ENCODE measurements at places on chromosomes 4 and X.

DNA sequence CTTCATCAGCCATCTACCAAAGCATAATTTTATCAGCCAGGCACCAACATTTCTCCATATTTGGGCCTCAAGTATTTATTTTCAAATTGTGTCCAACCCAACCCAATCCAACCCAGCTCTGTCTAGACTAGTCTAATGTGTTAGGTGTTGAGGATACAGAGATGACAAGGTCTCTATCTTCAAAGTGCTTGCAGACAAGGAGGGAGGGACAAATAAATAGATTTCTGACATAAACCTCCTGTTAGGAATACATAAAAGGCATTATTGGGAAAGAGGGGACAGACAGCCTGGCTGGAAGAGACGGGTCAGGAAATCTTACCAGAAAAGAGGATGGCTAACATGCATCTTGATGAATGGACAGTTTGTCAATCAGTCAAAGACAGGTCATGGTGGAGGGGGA is 115.4 kb upstream of the RPS6KA3 start:
- DNase-seq, result no peak

DNA sequence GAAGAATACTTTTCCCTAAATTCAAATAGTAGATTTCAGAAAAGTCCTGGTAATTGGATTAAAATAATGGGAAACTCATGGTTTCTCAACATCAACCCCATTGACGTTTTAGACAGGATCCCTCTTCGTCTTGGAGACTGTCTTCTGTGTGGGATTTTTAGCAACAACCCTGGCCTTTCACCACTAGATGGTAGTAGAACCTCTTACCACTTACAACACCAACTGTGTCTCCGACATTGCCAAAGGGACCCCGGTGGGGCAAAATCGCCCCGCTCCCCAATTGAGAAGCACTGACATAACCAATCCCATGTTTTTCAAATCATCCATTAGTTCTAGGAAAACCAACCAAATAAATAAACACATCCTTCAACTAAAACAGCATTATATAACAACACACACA is 16.9 kb upstream of the ANOS1 start:
- no peak for DNase-seq

- DNase-seq, result no peak
These were observed 66.0 kb downstream of the RPS3A start for GRCh38 chr4:151165205-151166000.

DNA sequence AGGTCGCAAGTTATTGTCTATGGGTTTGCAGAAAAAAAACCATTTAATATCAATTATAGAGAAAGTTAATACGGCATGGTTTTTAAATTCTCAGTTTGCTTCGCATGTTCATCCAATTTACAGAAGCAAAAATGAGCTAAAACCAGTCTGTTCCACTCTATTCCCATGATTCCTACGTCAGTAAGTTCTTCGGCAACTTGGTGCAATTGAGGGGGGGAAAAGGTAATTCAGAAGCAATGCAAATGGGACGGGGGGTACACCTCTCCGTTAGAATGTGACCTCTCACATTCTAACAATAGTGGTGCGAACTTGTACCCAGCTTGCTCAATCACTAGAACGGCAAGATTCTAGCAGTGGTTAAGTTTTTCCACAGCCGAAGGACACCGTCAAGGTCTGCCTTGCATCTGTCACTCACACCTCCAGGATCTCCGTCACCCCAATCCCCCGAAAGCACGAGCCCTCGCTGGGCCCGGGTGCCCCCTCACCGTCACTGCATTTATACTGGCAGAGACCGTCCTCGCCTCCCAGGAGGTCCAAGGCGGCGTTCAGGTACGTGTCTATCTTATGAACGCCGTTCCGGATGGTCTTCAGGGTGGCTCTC is 653 bp downstream of the PLA2G12A start:
- DNase-seq, result no peak

DNA sequence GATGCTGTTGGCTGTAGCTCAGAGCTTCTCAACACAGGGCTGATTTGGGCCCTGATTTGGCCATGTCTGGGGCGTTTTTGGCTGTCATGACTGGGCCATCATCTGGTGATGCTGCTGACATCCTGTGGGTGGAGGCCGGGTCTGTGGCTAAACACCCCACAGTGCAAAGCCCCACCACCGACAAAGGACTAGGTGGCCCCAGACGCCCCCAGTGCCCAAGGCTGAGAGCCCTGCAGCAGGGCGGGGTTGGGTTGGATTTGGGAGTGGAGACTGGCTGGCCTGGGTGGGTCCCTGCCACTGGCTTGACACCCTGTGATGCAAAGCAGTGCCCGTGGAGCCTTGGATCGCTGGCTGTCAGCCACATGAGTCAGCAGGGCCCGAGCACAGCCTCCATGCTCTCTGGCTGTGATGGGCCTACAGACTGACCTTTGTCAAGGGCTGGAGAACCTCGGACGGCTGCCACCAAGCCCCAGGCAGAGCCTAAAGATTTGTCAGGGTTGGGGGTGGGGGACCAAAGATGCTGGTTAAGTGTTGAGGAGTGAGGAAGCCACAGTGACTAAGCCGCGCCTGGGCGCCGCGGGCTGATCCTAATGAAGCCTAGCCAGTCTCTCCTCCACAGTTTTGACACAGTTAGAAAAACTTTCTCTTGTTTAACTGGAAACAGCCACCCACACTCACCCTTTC is 28.3 kb downstream of the CYTL1 start:
- DNase-seq, result no peak

DNA sequence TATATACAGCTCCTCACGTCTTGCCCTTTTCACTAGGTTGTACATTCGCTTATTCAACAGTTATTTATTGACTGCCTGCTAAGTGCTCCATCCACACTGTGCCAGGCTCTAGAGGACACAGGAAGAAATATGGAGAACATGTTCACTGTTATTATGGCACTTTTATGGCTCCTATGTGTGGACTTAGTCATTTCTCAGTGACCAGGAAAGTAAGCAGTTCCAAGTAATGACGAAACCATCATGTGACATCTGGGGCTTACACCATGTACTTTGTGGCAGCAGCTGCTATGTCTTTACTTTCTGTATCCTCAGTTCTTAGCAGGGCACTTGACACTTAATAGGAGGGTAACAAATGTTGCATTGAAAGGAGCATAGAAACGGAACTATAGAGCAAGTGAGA is 278.0 kb downstream of the ANK2 start:
- DNase-seq, result no peak

GRCh38 chrX:151393514-151393913 is 3.5 kb upstream of the VMA21 start:
- no peak for DNase-seq

- no peak for DNase-seq
These were observed 407.3 kb downstream of the MAPK10 start for GRCh38 chr4:85952528-85952927.

DNA sequence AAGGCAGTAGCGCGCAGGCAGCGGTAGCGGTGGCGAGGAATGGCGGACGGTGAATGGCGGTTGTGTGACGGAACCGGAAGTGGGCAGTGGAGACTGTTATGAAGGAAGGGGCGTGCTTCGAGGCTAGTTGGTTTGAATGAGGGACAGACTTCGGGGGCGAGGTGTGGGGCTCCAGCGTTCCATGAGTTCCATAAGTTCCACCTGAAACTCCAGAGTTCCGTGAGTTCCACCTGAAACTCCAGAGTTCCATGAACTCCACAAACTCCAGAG is 70.2 kb downstream of the FAM47C start:
- no peak for DNase-seq

DNA sequence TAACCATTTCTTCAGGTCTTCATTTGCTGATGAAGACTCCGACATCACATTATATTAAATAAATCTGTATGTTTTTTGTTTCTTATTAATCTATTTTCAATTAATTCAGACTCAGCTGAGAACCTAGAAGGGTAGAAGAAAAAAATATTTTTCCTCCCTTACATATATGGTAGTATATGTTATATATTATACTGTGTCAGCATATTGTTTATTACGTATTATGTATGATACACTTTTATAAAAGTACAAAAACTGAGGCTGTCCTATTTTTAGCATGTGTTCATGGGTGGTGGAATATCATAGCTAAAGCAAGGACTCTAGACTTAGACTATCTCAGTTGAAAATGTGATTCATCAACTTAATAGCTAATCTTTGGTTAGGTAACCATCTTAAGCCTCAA is 149.3 kb downstream of the CENPC start:
- DNase-seq, result no peak

DNA sequence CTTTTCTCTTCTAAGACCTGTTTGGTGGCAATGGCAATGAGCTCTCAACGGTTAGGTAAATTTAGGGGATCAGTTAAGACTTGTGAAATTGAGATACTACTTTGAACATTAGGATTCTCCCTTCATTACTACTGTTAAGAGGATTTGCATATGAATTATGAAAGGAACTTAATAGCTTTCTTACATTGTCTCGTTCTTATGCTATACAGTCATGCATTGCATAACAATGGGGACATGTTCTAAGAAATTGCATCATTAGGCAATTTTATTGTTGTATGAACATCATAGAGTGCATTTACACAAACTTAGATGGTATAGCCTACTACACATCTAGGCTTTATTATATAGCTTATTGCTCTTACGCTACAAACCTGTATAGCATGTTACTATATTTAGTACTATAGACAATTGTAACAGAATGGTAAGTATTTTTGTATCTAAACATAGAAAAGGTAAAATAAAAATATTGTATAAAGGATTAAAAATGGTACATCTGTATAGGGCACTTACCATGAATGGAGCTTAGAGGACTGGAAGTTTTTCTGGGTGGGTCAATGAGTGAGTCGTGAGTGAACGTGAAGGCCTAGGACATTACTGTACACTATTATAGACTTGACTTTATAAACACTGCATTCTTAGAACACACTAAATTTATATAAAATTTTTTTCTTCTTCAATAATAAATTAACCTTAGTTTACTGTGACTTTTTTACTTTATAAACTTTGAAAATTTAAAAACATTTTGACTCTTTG is 62.5 kb downstream of the PAQR3 start:
- no peak for DNase-seq

DNA sequence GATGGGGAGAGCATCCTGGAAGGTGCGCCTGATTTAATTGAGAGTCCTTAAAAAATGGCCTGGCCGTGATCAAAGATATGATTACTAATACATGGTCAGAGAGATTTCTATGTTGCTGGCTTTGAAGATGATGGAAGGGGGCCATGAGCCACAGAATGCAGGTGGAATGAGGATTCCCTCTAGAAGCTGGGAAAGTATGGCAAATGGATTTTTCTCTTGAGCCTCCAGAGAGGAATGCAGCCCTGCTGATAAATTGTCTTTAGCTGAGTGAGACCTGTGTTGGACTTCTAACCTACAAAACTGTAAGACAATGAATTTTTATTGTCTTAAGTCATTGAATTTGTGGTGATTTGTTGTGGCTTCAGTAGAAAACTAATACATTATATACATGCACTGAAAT is 7.7 kb downstream of the NUDT9 start:
- no peak for DNase-seq

DNA sequence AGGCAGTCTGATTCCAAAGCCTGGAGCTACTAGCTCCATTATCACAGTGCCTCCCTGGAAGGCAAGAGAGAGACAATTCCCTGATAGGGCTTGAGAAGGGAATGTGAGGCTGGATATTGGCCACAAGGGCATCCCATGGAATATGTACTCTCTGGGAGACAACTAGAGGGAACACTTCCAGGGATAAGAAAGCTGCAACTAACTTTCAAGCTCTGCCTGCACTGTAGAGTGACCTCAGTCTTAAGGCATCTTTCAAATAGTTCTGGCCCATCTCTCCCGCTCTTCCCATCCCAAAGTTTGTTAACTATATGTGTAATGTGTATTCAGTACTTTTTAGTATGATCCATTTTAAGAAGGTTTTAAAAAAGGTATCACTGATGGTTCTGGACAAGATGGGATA is 13.1 kb upstream of the RNF212 start:
- no peak for DNase-seq

DNA sequence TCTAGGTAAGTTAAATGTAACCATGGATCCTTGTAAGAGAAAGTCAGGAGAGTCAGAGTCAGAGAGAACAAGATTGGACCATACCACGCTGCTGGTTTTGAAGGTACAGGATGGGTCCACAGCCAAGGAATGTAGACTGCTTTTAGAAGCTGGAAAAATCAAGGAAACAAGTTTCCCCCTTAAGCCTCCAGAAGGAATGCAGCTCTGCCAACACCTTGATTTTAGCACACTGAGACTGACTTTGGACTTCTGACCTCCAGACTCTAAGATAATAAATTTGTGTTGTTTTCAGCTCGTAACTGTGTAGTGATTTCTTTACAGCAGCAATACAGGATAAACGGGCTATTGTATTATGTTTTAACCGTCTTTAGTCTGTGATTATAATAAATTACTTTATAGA is 108.0 kb upstream of the USP38 start:
- DNase-seq, result no peak

DNA sequence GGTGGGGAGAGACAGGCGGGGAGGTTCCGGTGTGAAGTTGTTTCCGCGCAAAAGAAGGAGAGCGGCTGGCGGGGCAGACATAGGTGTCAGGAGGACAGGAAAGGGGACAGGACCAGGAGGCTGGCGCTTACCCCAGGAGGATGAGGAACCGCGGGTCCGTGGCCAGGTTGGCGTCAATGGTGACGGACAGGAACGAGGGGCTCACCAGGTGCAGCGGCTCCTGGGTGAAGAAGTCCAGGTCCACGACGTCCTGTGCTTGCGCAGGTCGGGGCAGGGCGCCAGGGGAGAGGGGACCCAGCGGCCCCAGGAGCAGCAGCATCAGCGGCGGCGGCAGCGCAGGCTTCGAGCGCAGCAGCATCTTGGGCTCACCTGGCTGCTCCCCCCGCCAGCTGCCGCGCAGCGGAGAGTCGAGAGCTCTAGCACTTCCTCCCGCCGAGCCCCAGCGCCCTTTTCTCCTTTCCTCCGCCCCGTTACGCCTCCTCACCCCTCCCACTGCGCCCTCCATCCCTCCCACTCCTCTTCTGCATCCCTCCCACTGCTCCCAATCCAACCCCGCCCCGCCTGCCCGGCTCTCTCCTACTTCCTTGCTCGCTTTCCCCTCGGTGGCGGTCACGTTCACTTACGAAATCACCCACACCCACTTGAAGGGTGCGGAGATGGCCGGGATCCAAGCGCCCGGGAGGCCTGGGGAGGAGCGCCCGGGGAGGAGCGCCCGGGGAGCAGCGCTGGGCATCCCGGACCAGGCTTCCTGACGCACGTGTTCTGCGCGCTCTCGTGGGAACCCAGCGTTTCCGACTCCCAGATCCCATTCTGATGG is at the start of gene HPSE:
Gene HPSE (minus strand): TSS at position 424 of the 817 bp plus-strand sequence. CDS start 66 bp downstream, at position 358.
- DNase-seq, result peak; percentile 81

DNA sequence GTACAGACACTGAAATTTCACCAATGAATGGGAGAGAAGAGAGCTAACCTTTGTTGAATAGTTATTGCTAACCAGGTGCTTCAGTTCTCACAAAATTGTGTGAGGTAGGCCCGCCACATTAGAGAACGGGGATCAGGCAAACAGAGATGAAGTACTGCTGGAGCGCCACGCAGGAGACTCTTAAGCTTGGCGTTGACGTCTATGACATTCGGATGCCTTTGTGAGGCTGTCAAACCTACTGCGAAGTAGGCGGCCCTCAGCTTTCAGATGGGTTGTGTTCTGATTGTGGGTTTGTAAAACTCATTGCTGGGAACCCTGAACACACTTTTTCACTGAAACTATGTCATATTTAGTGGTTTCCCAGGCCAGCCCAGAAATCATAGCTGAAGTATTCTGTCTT is 173.6 kb downstream of the CBR4 start:
- DNase-seq, result no peak

- DNase-seq, result no peak
These were observed 5.0 kb downstream of the SLC6A8 start for GRCh38 chrX:153692611-153693156.

GRCh38 chrX:107154787-107155620 is 36.4 kb upstream of the RBM41 start:
- DNase-seq, result no peak
